IPS DF 6.9 (cell line): ENCODE measurements at places on chromosomes 4 and X.

- no peak for DNase-seq
Measured at GRCh38 chrX:103629318-103630170, 769 bp downstream of the TCEAL1 start.

GRCh38 chr4:112315446-112315845 is 18.3 kb downstream of the ALPK1 start:
- DNase-seq: no peak

- no peak for DNase-seq
Measured at GRCh38 chr4:113433536-113434246, 327.8 kb downstream of the CAMK2D start.

- no peak for DNase-seq
Measured at GRCh38 chr4:173722075-173722474, 192.0 kb upstream of the HAND2 start.

GRCh38 chr4:41095973-41096372 is 118.4 kb downstream of the APBB2 start:
- DNase-seq: no peak
